ENCODE measurements at places on chromosomes 16 and 17.

GRCh38 chr17:57381498-57381897, 125.2 kb downstream of the MSI2 start:
- DNase-seq = no peak

DNA sequence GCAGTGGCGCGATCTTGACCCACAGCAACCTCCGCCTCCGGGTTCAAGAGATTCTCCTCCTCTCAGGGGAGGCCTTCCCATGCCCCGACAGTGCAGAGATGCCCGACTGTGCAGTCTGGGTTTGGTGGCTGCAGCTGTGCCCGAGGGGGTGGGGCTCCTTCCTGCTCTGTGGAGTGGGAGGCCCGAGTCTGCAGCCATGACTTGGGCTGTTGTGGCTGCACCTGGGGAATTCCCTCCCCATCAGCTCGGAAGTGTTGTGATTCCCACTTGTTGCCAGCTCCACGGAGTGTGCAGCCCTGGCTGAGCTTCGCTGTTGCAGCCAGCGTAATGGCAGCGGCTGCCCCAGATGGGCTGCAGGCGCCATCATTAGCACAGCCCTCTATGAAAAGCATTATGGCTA, 66.4 kb upstream of the SMIM36 start:
- no peak for DNase-seq

DNA sequence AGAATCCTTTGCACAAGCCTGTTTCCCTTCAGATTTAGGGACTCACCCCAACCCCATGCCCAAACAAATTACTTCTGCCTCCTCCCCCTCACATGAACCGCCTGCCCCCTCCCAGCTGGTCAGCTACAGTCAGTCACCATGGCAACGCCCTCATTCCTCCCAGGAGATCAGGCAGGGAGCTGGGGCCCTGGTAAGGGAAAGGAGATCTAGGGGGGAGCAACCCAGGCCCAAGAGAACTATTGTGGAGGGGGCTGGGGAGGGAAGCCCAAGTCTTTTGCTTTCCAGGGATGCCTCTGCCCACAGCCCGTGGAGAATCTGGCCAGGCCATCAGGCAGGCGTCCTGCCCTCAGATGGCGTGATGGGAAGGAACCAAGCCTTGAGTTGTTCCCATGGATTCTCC, 2.8 kb downstream of the FAM171A2 start:
- DNase-seq = no peak

GRCh38 chr17:50585891-50586290, 25.4 kb downstream of the CACNA1G start:
- no peak for DNase-seq

DNA sequence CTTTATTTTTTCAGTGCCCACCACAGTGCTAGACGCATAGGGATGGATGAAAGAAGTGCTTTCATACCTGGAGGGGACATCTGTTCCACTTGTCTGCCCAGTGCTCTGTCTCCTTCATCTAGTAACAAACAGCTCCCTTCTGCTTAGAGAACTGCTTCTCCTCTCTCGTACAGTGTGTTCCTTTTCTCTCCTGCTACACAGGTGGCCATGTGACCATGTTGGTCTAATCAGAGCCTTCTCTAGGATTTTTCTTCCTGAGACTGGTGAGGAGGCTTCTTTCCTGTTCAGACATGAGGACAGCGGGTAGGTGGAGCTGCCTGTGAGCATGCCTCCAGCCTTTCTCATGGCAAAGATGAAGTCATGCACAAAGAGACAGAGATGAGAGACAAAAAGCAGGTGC, 182.7 kb downstream of the TMEM132E start:
- no peak for DNase-seq

DNA sequence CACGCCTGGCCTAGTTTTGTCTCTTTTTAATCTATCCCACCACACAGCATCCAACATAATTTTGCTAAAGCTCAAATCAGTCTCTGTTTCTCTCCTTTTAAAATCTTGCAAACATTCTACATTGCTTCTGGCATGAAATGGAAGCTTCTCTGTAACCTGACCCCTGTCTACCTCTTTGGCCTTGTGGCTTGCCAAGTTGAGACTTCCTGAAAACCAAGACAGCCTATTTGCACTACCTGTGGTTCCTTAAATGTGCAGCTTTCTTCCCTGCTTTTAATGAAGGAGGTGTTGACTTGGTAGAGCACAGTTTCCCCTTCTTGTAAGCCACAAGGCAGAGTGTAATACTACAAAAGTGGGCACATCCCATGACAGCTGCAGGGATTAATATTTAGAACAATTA, 6.0 kb upstream of the CCL3 start:
- DNase-seq = no peak

GRCh38 chr16:72838586-72838910, 209.4 kb downstream of the ZFHX3 start:
- DNase-seq = no peak

GRCh38 chr17:17824119-17824782, 12.5 kb downstream of the SREBF1 start:
- DNase-seq = no peak

DNA sequence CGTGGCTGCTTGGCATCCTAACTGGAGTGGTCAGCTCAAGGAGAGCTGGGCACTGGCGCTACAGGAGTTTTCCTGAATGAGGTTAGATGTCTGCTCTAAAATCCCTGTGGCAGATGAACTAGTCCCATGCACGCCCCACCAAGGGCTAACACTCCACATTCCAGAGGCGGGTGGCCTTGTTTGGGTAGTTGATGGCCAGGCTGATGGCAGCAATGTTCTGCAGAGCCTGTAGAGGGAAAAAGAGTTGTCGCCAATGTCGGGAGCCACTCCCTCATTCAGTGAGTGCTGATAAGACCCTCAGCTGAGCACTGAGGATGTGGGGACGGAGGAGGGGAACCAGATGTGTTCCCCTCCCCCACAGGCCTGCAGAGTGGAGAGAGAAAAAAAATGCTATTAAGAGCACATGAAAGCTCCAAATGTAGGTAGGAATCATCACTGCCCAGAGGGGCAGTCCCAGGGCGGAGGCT, 42.5 kb upstream of the ATP2A3 start:
- DNase-seq = no peak

DNA sequence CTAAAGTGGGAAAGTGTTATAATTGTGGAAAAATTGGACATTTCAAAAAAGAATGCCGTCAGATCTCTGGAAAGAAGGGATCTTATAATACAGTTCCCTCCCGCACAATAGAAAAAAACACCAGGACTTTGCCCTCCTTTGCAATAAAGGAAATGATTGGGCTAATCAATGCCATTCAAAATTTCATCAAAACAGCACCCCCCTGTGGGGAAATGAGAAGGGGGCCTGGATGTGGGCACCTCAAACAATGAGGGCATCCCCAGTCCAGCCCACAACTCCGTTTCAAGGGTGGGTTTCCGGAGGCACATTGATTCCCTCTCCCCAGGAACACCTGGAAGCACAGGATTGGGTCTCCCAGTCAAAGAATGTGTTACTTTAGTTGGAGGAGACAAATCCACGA, 26.1 kb downstream of the CD300LG start:
- no peak for DNase-seq

DNA sequence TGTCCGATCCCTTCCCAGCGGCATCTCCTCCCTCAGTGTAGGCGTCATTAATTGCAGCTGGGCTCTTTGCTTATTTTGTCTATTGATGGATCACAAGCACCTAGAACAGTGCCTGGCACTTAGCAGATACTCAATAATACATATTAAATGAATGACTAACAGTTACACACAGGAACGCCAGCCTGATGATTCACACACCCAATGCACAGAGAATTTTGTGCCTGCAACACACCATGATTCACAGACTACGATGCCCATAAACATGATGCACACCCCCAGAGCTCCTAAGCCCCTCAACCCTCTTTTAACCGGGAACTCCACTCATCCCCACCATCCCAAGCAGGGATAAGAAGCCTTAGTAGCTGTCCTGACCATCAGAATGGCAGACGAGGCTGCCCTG, 66.6 kb upstream of the TMEM97 start:
- DNase-seq = no peak

- DNase-seq = no peak
Observed at GRCh38 chr16:72884573-72884972, 163.4 kb downstream of the ZFHX3 start.

GRCh38 chr16:28324235-28324886, 32.0 kb downstream of the SBK1 start:
- DNase-seq = no peak

GRCh38 chr16:50068550-50068949, 2.8 kb downstream of the HEATR3 start:
- no peak for DNase-seq

DNA sequence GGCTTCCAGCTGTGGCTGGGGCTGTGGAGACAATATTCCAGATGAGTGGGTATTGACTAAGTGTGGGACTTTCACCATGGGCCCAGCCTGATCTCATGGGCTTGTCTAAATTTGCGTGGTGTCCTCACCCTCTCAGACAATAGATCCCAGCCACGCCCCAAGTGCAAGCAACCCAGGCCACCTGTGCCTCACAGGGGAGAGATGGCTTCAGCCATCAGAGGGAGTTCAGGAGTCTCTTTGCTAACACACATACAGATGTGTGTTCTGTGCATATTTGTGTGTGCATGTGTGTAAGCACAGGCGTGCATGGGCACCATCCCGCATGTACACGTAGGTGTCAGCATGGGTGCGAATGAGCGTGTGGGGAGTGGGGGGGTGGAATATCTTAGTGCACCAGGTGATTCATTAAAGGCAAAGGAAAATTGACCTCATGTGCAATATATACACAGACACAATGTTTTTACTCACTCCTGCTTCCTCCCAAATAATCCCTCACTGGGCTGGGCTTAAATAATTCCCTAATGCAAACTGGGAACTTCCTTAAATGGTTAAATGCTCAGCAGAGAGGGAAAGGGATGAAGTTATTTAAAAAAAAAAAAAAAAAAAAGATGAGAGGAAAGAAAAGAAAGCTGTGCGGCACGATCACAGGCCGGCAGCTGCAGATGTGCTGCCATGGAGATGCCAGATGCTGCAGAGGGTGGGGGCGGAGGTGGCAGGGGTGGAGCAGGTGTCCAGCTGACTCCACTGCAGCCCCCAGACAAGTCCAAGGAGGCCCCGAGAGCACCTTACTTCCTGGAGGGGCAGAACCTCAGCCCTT, 24.0 kb upstream of the CDC42EP4 start:
- no peak for DNase-seq

GRCh38 chr17:79391376-79392233, 219.2 kb downstream of the RBFOX3 start:
- peak; percentile 72 for DNase-seq

DNA sequence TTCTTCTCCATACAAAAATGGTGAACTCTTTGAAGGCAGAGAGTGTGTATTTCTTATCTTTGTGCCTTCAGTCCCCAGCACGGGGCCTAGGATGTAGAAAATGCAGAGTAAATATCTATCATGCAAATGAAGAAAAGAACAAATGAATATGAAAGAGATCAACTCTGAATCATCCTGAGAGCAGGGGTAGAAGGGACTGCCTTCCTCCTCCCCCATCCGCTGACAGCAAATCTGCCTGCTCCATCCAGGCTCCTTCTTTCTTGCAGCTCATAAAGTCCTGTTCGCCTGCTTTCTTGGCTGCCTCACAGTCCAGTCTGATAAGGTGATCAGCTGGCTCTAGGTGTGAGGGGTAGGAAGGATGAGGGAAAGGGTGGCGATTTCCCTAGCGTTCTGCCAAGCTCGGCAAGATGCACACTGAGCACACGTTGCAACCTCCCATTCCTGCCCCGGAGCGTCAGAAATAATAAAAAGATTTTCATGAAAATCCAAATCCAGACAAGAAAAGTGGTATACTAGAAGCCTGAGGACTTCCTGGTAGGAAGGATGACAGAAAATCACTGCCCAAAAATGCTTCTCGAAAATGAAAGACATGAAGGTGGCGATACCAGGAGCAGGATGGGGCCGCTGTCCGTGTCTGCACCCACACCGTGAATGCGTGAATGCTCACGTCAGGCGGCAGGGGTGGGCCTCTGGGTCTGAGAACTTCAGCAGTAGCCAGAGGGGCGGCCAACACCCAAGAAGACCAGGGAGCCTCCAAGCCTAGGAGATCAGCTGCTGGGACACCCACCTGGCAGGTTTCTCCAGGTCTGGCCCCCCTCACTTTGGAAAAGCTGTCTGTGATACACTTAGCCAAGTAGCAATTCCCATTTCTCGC, 67.1 kb downstream of the VPS53 start:
- DNase-seq = no peak

- DNase-seq = no peak
Observed at GRCh38 chr17:19492141-19492540, 41.5 kb upstream of the SLC47A1 start.

- no peak for DNase-seq
Observed at GRCh38 chr17:44130693-44131349, 7.4 kb upstream of the HDAC5 start.

- no peak for DNase-seq
Observed at GRCh38 chr16:66223176-66223780, 143.2 kb upstream of the CDH5 start.
